ENCODE measurements at places on chromosomes 3 and 15.

- DNase-seq: no peak
These were observed 9.3 kb downstream of the STRA6 start for GRCh38 chr15:74193299-74193718.

DNA sequence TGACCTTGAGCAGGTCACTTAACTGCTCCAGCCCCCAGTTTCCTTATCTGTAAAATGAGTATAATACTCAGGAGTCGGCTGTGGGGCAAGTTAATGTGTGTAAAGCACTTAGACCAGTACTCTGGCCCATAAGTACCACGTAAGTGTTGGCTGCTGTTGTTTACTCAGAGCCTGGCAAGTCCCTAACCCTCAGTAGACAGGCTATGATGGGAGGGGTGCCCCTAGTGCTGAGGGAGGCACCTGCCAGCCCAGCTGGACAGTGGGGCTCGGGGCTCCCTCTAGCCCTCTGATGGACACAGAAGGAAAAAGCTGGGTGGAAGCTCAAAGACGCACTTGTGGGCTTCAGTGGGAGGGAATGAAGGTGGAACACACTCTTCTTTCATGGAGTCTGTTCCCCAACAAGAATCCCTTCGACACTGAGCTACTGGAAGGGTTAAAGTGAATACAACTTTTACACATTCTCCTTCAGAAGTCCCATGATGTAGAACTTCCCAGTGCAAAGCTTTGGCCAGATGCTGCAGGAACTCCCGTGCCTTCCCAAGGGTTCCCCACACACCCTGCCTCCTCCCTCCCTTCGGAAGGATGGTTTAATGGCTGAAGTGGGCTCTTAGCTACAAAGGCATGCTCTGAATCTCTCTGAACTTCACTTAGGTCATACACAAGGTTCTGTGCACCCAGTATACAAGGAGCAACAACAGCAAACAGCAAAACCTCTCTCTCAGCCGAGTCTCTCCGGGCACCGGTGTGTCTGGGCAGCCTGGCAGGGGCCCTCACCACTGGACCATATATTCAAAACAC is 25.4 kb downstream of the TMEM44 start:
- DNase-seq: no peak

DNA sequence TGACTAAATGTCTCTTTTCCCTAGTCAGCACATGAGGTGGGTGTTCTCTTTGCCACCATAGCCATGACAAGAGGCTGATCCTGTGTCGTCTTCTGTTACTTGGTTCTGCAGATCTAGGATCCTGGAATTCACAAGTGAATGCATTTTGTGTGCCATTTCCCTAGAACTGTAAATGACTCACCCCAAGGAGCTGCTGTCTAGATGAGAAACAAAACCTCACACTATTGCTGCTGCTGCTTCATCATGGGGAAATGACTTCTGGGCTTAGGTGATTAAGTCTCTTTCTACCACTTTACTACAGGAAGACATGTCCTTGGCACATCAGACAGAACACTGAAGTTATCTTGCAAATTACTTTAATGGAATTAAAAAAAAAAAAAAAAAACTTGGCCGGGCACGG is 54.9 kb downstream of the SLCO3A1 start:
- peak; percentile 34 for DNase-seq

GRCh38 chr15:90412356-90413194 is 24.5 kb downstream of the IQGAP1 start:
- peak; percentile 36 for DNase-seq

GRCh38 chr15:60555291-60555690 is 76.3 kb upstream of the ICE2 start:
- no peak for DNase-seq

DNA sequence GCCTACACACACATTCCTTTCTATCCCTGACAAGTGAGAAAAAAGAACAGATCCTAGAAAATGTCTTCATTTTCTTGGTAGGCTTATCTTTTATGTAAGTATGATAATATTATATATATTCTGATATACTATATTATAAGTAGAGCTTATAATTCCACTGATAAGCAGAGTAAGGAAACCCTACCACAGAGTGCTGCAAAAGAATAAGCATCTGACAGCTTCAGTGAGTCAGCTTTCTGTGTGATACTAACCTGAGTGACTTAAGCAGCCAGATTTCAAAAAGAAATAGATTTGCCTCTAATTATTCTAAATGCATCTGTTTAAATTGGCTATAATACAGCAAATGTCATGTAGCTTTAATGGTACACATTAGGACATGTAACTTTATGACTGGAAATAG is 656.0 kb downstream of the MCTP2 start:
- no peak for DNase-seq

- DNase-seq: no peak
These were observed 76.0 kb downstream of the ADCY5 start for GRCh38 chr3:123372686-123373473.

- no peak for DNase-seq
These were observed 164.1 kb downstream of the STXBP5L start for GRCh38 chr3:121072133-121072532.

- DNase-seq: no peak
These were observed 982 bp upstream of the GABPB1 start for GRCh38 chr15:50355980-50356379.

GRCh38 chr15:35071106-35071505 is 14.0 kb downstream of the NANOGP8 start:
- no peak for DNase-seq

DNA sequence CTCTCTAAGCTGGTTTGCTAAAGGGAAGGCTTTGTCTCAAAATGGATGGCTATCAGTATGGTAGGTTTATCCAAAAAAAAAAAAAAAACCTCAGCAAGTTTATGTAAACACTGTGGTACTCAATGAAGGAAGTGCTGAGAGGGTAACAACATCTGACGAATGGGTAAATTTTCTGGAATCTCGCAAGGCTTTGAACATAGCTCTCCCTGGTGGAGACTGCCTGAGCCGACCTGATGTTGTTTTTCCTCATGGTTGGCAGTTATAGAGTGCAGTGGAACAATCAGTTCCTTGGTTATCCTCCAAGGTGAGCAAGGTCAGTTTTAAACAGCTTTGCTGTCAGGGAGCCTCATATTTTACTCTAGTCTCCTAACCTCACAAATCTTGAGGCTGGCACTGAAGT is 94.6 kb downstream of the ZPLD1 start:
- no peak for DNase-seq

GRCh38 chr3:181486141-181486885 is 225.4 kb upstream of the SOX2 start:
- DNase-seq: no peak

- no peak for DNase-seq
These were observed 38.9 kb downstream of the CACNA2D2 start for GRCh38 chr3:50464569-50464968.

- DNase-seq: no peak
These were observed 278.9 kb downstream of the KLF13 start for GRCh38 chr15:31605467-31605931.

GRCh38 chr3:15953841-15954240 is 156.1 kb upstream of the ANKRD28 start:
- DNase-seq: peak; percentile 8

DNA sequence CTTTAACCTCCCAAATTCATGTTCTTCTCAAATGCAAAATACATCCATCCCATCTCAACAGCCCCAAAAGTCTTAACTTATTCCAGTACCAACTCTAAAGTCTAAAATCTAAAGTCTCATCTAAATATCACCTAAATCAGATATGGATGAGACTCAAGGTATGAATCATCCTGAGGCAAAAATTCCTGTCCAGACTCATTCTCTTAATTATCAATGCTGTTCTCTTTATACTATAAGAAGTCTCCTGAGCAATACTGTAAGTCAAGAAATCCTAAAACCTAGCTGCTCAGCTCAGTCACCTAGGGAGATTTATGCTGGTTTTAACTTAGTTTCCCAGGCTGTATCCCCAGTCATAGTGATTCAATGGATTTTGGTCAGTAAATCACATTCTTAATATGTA is 11.1 kb downstream of the RAD18 start:
- DNase-seq: no peak

GRCh38 chr15:53412542-53412941 is 346.9 kb downstream of the WDR72 start:
- no peak for DNase-seq

- DNase-seq: no peak
These were observed 59.2 kb upstream of the ABHD17C start for GRCh38 chr15:80635953-80636352.

DNA sequence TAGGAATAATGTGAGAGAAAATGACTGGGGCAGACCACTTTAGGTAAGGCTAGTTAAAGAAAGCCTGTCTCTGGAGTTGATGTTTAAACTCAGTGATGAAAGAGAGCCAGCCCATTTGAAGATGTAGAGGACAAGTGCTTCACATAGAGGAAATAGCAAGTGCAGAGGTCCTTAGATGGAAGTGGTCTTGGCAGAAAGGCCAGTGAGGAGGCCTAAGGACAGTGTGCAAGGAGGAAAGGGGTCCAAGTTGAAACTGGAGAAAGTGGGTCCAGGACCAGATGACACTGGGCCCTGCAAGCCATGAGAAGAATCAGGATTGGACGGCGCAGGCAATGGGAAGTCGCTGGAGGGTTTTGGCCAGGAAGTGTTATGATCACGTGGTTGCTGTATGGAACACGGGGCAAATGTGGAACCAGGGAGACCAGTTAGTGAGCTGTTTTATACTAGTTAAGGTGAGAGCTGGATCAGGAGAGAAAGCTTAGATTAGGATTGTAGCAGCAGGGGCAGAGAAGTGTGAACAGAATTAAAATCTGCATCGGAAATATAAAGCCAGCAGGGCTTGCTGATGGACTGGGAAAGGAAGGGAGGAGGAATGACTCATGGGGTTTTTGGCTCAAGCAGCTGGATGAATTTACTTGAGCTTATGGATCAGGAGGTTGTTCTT is 48.0 kb upstream of the SCAANT1 start:
- no peak for DNase-seq

DNA sequence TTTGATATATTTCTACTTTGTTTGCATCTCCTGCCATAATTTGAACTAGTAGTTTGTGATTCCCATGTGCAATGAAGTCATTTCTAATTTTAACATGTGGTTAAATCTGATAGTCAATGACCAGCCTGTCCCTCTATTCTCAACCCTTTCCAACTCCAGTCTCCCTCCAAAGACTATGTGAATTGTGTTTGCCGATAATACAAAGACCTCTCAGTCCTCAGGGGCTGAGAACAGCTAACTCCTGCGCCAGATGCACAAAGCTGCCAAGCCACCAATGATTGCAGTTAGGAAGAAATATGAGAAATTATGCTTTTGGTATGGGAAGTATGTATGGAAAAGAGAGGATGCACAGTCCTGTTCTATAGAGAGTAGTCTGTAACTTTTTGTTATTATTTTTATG is 54.0 kb downstream of the KCNH8 start:
- no peak for DNase-seq

DNA sequence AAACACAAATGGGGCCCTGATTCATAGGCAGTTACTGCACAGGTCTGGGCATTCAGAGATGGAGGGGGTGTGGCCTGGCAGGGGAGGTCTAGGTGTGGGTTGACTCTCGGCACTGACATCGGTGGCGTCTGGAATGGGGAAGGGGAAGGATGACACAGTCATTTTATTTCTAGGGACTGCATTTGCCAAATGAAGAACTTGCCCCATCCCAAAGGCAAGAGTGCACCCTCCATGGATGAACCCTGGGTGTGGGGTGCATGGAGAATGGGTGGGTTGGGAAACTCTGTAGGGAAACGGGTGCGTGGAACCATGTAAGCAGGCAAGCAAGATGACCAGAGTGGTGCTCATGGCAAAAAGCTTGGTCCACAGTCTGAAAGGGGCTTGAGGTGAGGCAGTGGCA is 24.5 kb downstream of the SLC6A20 start:
- no peak for DNase-seq

DNA sequence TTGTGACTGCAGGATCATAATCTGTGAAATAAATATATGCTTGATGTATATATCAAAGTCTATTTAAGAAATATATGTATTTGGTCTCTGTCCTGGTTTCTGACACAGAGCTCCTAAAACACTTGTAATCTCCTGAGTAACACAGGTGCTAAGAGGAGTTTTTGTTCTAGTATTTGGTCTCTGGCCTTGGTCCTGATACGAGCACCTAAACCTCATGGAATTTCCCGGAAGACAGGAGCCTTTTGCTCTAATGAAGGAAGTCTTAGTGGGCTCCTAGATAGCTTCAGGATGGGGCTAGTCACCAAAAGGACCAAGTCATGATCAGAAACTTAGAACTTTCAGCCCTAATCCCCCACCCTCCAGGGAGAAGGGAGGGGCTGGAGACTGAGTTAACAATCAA is 19.2 kb upstream of the MUSTN1 start:
- no peak for DNase-seq

- DNase-seq: peak; percentile 15
These were observed 21.5 kb downstream of the CFAP161 start for GRCh38 chr15:81155375-81156218.

GRCh38 chr15:52706091-52706490 is 26.9 kb upstream of the ATOSA start:
- DNase-seq: no peak

- DNase-seq: peak; percentile 1
These were observed 83.1 kb downstream of the DNAJB8 start for GRCh38 chr3:128383316-128384235.

DNA sequence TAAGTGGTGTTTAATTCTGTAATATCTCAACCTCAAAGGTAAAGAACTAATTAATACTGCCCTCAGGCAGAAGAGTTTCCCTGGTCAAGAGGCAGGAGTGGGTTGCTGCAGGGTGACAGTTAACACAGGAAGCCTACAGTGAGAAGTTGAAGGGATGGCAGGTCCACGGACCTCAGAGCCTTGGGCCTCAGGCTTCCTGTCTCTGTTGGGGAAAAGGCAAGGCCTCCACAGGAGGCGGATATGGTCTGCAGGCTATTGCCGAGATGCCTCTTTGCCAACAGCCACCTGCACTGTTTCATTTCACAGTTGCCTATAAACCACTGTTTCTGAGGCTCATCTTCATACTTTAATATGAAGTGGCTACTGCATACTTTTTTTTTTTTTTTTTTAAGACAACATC is 33.3 kb upstream of the RPN1 start:
- DNase-seq: no peak

GRCh38 chr3:103083848-103084631 is 649.2 kb downstream of the ZPLD1 start:
- no peak for DNase-seq

GRCh38 chr3:159322322-159322939 is 520.6 kb downstream of the MFSD1 start:
- DNase-seq: no peak

DNA sequence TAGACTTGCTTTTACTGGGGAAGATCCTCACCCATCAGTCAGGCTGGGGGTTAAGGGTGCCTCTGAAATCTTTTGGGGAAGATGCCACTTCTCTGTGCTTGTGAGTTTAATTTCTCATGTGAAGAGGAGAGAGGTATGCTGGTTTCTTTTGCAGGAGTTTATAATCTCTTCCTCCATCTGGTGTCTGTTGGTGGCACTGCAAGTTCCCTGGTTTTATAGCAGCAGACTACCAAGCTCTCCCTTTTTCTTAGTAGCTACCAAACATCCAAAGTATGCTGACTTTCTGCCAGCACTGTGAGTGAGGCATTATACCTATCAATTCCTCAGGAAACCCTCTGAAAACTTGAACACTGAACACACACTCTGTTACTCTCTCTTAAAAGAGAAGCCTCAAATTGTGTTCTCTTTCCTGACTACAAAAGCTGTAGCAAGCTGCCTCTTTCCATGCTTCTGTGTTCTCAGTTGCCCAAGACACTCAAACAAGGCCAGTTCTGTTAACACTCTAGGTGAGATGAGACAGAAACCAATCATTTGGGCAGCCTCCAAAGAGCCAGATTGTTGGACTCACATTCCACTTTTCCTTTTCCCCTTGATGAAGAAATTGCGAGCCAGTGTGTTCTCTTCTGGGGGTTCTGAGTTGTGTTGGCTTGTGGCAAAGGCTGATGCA is 299.5 kb downstream of the GAP43 start:
- DNase-seq: no peak
